HS-27A (cell line): ENCODE measurements at places on chromosomes 16 and 17.
A peak's percentile ranks its signal among the peaks of the same experiment; 100 is the strongest.

DNA sequence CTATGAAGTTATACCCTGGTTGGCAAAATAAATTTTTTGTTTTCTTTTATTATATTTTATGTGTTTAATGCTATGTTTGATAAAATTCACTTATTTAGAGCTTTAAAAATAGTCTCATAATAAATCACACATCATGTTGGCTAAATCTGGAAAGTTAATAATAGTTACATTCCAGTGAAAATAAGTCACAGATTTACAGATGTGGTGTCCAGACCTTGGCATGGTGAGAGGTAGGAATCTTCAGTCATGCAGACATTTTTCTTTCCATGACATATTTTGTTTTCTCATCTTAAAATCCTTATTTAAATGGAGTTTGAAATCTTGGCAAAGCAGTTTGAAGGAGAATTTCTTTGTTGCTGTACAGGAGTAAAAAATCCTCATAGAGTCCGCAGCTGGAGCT lies 48.1 kb upstream of the GOSR1 start:
- DNase-seq, result no peak

GRCh38 chr16:18055411-18055916 lies 281.1 kb downstream of the NPIPA8 start:
- DNase-seq, result no peak

GRCh38 chr16:82748026-82748425 lies 121.3 kb downstream of the CDH13 start:
- DNase-seq, result no peak

DNA sequence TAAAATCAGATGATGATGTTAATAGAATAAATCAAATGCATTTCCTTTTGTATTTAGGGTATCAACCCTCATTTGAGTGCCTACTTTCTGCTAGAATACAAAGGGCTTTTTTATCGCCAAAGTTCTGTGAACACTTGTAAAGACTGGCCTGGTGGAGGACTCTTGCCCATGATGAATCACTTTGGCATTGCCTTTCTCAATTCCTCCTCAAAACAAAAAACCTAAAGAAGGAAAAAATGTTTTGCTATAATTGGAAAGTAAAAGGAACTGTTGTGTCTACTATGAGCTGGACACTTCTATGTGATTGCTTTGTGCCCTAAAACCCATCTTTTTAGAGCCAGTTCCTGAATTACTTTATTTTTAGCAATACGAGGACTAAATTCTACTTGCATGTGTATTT lies 13.0 kb upstream of the DHRS11 start:
- DNase-seq, result no peak

DNA sequence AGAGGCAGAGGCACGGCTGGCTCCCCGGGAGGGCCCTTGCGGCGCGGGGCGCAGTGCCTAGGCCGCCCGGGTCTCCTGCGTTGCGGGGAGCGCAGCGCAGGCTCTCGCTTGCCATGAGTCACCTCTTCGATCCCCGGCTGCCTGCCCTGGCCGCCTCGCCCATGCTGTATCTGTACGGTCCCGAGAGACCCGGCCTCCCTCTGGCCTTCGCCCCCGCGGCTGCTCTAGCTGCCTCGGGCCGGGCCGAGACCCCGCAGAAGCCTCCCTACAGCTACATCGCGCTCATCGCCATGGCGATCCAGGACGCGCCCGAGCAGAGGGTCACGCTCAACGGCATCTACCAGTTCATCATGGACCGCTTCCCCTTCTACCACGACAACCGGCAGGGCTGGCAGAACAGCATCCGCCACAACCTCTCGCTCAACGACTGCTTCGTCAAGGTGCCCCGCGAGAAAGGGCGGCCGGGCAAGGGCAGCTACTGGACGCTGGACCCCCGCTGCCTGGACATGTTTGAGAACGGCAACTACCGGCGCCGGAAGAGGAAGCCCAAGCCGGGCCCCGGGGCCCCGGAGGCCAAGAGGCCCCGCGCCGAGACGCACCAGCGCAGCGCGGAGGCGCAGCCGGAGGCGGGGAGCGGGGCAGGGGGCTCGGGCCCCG lies 390 bp downstream of the FOXL1 start:
- no peak for DNase-seq

GRCh38 chr16:59729613-59730012 lies 995.5 kb upstream of the GOT2 start:
- DNase-seq, result no peak

- DNase-seq, result peak; percentile 17
Measured at GRCh38 chr16:54957403-54958166, 26.9 kb downstream of the IRX5 start.

- DNase-seq, result no peak
Measured at GRCh38 chr17:71963351-71963750, 157.5 kb upstream of the SOX9 start.

GRCh38 chr16:3158510-3159314 lies 23.9 kb downstream of the ZNF213 start:
- peak; percentile 79 for DNase-seq

DNA sequence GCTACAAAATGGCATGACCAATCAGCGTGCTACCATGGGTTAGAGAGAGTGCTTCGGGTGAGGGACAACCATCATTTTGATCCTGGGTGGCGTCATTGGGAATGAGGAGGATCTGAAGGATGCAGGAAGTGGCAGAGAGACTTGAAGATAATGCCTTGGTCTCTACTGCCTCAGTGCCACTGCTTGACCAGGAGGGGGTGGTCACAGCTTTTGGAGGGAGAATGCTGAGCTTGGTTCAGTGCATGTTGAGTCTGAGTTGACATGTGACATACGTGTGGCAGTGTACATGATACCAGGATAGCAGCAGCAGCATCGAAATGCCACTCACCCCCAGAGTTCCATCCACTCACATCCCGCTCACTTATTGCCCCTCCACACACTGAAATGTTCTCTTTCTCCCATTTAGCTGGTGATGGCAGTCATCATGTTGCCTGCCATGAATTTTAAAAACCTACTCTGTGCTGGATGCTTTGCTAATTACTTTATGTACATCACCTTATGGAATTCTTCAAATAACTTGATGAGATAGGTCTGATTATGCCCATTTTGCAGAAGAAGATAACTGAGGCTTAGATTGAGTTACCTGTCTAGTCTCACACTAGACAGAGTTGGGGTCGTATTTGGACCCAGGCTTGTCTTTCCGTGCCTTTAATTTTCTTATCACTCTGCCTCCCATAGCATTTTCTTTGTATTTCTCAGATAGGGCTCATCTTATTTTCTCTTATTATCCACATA lies 36.7 kb downstream of the ARSG start:
- DNase-seq, result no peak

DNA sequence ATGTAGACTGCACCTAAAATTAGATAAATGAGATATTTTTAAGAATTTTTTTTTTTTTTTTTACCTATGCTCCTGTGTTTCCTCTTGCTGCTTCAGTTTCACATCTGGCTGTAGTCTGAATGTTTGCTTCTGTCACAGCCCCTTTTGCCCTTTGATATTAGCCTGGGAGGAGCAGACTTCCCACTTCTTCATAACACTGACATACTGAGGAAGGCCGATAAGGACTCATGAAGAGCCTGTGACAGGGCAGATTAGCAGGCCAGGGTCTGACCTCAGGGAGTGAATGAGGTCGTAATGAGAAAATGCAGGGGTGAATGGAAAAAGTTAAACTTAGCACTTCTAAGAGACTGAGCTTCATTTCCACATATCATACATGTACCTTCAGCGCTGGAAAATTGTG lies at the start of gene SLFN14:
SLFN14 (minus strand) TSS at position 117 of the 400 bp plus-strand sequence. CDS start 2,757 bp downstream, outside the sequence.
- DNase-seq, result no peak

DNA sequence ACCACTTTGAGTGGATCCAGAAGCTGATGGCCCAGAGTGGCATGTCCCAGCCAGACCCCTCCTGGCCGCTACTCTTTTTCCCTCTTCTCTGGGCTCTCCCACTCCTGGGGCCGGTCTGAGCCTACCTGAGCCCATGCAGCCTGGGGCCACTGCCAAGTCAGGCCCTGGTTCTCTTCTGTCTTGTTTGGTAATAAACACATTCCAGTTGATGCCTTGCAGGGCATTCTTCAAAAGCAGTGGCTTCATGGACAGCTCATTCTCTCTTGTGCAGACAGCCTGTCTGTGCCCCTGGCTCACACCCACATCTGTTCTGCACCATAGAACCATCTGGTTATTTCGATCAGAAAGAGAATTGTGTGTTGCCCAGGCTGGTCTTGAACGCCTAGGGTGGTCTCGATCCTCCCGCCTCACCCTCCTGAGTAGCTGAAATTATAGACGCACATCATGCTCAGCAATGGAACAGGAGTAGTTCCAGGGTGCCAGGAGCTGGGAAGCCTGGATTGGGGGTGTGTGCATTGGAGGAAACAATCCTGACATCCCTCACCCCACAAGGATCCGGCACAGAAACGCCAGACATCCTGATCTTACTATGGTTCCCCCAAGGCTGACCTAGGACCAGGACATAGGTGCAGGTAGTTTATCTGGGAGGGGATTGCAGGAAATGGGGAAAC lies 4.6 kb downstream of the PRSS21 start:
- no peak for DNase-seq

- DNase-seq, result no peak
Measured at GRCh38 chr17:51165680-51166197, 472 bp upstream of the NME2 start.

- DNase-seq, result no peak
Measured at GRCh38 chr16:67803894-67804293, 2.5 kb downstream of the RANBP10 start.

DNA sequence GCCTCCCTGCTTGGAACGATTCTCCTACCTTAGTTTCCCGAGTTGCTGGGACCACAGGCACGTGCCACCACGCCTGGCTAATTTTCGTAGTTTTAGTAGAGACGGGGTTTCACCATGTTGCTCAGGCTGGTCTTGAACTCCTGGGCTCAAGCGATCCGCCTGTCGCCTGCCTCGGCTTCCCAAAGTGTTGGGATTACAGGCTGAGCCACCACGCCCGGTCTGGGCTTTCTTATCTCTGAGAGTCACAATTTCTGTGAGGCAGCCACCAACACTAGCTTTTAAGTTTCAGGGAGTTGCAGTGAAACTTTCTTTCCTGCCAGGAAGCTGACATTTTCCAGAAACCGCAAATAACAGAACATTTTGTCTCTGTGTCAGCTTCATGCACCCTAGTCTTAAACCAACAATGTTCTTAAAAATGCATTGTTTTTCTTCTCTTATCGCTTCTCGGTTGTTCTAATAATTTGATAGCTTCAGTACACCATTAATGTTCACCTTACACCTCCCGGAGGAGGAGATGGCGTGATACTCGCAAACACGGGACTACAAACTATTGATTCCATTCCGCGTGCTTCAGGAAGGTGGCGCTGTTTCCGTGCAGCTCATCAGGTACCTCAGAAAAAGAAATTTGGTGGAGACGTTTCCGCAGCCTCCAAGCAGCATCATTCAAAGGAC lies 7.4 kb upstream of the DHRS7B start:
- no peak for DNase-seq

GRCh38 chr16:20763461-20764232 lies at the start of gene ACSM3:
Gene ACSM3 (plus strand): TSS chr16:20764014. CDS start chr16:20770035, 6,021 bp downstream.
- peak; percentile 7 for DNase-seq

DNA sequence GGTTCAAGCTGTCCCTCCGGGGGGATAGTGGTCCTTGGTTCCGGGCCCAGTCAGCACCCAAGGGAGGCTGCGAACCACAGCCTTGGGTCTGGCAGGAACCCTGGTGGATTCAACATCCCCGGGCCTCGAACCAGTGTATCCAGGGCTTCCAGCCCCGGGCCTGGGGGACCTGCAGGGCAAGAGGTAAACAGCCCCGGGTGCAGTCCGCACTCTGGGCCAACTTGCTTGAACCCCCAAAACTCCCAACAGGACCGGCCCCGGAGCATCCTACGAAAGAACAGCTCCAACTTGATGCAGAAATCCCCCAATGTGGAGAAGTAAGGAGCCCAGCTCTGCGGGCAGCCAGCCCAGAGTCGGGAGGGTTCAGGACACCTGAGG lies 1.5 kb upstream of the NEURL4 start:
- DNase-seq, result no peak

DNA sequence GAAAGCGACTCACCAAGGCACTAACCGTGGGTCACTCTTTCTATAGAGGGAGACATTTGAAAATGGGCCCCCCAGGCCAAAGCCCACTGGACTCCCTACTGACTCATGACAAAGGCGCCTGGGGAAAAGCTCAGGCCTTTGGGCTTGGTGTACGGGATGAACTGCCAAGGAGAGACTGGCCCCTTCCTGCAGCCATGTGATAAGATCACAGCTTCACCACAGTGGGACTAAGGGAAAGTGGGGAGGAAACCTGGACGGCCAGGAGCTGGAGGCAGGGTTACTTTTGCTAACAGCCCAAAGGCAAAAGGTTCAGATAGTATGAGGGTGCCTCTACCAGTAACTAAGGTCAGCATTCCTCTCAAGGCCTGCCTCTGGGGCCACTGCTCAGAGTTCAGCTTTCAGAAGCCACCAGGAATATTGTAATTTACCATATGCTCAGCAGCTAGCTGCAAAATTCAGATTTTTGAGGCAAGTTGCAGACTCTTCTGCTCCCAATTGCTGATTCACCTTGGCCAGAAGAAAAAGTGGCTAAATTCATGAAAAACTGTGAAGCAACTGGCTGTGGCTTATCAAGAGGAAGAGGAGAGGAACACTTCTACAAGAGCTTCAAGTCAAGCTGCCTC lies 37.1 kb upstream of the SLC25A19 start:
- DNase-seq, result no peak

DNA sequence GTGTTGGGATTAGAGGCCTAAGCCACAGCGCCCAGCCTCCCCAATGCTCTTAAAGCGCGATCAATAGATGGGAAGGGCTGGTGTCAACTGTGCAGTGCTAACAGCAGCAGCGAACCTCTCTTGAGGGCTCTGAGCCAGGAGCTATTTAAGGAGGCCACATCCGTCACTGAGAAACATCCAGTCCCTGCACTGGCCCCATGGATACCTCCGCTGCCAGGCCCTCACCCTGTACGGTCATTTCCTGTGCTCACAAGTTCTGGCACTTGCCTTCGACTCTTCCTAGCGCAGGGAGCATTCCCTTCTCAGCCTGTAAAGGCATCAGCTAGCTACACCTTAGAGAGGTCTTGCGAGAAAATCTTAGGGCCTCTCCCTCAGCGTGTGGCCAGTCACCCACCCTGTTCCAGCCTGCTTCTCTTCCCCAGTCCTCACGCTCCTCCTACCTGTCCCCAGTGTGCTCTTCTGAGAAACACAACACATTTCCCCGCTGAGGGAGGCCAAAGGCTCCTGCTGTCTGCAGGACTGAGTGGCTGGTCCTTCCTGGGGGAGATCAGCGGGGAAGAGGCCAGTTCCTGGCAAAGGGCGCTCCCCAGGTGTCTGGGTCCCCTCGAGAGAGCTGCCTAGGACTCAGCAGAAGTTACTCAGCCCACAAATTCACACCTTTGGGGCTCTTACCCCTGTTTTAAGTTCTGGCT lies 28.6 kb downstream of the GTF3C1 start:
- DNase-seq, result no peak

GRCh38 chr16:69176033-69176800 lies 10.7 kb upstream of the SNTB2 start:
- DNase-seq, result no peak

DNA sequence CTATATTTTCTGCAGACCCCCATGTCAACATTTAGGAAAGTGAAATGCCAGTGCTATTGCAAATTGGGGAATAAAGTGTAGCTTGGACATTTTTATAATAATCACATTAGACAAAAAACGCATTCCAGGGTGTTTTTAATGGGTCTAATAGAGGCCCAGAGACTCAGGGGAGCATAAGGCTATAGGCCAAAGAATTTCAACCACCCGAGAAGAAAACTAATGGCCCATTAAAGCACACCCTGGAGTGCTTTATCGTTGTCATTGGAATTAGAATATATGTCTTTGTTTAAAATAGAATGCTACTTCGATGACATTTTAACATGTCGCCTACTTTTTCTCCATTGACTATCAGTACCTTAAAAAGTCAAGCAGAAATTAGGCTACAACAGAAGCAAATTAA lies 414.1 kb upstream of the CDH8 start:
- no peak for DNase-seq
